ENCODE measurements at places on chromosomes 5 and 9.

DNA sequence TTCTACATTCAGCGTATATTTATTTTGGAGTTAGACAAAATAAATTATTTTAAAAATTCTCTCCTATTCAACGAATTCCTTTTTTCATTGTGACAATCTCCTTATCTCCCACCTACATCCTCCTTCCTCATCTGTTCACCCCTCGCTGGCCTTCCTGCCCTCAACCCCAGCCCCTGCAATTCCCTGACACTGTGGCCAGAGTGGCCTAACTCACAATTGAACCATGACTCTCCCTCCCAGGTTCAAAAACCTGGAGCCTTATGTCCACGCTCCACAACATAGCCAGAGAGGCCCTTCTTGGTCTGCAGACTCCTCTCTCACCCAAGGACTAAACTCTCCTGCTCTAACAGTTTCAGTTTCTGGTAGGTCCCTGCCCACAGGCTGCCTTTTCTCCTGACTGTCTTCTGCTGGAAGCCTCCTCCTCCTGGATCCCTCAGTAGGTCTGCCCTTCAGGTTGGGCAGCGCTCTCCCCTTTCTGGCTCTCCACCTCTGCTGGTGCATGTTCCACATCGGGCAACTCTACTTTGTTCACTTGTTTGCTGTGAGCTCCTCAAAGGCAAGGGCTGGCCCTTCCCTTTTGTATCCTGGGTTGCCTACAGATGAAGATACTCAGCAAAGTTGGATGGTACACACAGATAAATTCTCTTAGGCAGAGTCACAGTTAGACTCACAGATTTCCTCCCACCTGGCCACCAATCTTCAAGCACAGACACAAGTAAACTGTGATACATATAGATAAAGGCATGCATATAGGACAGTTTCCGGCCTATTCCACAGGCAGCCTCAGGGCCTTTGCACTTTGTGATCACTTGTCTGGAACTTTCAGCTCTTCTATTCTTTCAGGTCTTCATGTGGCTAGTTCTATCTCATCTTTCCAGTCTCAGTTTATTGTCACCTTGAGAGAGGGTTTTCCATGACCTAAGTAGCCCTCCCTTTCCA, 19.8 kb upstream of the MYORG start:
- DNase-seq, result no peak

DNA sequence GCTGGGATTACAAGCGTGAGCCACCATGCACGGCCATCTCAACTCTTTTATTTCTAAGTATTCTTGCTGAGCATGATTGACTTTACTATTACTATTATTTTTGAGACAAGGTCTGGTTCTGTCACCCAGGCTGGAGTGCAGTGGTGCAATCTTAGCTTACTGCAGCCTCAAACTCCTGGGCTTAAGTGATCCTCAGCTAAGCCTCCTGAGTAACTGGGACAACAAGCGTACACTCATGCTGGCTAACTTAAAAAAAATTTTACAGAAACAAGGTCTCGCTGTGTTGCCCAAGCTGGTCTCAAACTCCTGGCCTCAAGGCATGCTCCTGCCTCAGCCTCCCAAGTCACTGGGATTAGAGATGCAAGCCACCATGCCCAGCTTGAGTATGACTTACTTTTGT, 443.7 kb downstream of the ARHGEF28 start:
- DNase-seq, result no peak

DNA sequence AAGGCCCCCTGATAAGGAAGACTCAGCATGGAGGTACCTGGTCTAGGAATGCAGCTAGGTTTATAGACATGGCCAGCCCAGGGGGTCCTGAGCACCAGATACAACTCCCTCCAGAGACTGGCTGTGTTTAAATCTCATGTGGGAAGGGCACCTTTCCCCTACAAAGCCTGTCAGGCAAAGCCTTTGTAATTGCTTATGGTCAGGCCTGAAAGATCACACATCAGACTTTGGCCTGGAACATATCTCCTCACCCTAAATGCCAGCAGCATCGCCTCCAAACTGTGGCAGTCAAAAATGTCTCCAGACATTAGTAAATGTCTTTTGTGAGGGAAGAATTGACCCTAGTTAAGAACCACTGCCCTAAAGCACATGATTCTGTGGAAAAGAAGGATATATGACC, 51.6 kb upstream of the MACIR start:
- DNase-seq, result no peak

GRCh38 chr9:7974335-7974960, 174.9 kb upstream of the DMAC1 start:
- no peak for DNase-seq

All from esophagus squamous epithelium (tissue), 5 donors.